NCI-H1105 (cell line): ENCODE measurements at places on chromosomes 3 and 15.

DNA sequence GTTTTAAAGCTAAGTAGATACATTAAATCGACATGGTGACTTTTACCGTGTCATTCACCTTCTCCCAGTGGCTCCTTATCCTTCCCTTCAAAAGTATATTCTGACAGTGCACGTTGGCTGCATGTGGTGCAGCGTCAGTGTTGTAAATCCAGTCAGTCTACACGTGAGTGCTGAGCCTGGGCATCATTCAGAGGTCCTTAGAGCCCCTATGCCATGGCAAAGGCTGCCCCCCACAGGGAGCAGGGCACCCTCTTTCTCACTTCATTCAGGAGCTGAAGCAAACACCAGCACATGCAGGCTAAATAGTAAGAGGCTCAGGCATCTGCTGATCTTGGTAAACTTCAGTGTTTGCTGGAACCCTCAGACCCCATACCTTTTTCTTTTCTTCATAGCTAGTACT lies 43.3 kb downstream of the RASGRP1 start:
- no peak for DNase-seq

- DNase-seq: peak; percentile 35
These were observed 127.8 kb downstream of the HCN4 start for GRCh38 chr15:73240866-73241499.

DNA sequence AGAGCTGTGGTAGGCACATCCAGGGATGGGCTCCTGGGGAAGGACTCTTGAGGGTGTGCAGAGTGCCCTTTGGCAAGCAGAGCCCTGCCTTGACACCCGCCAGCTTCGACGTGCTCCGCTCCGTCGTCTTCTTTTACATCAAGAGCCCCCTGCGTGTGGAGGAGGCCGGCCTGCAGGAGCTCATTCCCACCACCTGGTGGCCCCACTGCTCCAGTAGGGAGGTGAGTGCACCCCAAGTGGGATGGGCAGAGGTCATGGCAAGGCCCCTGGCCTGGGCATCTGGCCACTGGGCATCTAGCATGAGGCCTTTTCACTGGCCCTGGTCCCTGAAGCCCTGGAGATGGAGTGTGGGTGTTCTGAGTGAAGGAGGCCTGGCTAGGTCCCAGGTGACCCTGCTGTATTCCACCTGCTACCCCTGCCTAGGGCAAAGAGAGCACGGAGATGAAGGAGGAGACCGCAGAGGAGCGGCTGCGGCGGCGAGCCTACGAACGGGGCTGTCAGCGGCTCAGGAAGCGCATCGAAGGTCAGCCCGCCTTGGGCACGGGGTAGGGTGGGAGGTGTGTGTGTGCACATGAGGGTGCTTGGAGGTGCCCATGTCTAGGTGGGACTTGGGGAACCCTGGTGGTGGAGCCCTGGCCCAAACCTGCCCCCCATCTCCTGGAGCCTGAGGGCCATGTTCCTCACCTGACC lies 12.2 kb downstream of the RNF123 start:
- DNase-seq: no peak

GRCh38 chr3:42308651-42309050 lies 42.7 kb upstream of the CCK start:
- no peak for DNase-seq

- no peak for DNase-seq
These were observed 29.3 kb upstream of the SLC28A1 start for GRCh38 chr15:84855136-84855535.
